Fibroblast of skin of back (primary cell): ENCODE measurements at places on chromosomes 5 and 9.
A peak's percentile ranks its signal among the peaks of the same experiment; 100 is the strongest.

GRCh38 chr5:168908207-168908606 lies 329.0 kb upstream of the PANK3 start:
- peak; percentile 64 for DNase-seq

DNA sequence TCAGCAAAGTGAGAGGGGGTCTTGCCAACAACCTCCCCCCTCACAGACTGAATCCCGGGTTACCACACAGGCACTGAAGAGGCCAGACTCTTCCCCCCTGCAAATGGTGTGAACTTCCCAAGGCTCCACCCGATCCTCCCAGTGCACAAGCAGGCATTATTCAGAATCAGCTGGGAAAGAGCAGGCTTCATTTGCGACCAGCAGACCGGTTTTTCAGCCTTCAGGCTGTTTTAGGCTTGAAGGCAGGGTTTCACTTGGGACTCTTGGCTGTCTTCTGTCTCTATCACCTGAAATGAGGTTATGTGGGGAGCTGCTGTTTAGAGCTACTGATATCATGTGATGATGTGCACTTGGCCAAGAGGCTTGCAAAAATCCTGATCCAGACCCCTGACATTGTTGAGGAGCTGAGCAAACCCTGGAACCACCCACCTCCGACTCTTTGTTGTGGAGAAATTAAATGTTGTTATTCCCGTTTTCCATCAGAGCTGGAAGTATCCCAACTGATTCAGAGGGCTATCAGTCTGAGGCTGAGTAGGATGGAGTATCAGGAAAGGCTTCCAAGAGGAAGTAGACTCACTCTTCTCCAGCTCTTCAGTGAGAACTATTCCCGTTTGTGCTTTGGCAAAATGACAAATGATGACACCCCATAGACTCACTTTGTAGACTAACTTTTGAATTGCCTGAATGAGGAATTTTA lies 63.3 kb upstream of the ZFR start:
- peak; percentile 97 for DNase-seq

DNA sequence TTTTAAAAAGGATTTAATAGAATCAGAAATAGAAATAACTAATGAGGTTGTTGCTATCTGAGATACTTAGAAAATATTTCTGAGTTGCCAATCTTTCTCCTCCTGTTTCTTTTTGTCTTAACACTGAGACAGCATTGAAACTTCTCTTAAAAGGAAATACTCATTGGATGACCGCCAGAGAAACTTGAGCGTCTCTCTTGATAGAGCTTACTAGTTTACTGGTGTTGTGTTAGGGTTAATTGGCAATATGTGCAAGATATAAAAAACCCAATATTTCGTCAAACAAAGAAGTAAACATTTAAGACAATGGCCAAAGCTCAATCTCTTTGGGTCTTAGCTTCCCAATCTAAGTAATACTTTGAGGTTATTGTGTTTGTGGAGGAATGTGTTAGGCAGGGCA lies 176.4 kb upstream of the CHD1 start:
- DNase-seq, result peak; percentile 12

DNA sequence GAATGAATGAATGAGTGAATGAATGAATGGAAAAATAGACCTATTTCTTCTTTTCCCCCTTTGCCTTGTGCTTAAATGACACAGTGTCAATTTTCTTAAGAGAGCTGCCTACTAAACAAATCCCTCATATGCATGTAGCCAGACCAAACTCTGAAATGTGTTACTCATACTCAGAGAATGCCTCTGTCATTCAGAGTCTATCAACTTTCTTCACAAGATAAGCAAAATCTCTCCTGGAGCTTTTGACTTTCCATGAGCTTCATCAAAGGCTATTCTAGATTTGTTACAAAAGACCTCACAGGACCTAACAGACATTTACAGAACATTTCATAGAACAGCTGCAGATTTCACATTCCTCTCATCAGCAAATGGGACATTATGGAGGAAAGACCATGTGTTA lies 275.7 kb upstream of the MSX2 start:
- peak; percentile 33 for DNase-seq

DNA sequence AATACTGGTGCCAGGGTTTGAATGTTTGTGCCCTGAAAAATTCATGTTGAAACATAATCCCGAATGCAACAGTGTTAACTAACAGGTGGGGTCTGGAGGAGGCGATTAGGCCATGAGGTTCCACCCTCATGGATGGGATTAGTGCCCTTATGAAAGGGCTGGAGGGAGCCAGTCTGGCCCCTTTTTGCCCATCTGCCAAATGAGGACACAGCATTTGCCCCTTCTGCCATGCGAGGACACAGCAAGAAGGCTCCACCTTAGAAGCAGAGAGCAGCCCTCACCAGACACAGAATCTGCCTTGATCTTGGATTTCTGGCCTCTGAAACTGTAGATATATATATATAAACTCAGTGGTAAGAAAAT lies 32.6 kb upstream of the RNF130 start:
- no peak for DNase-seq

GRCh38 chr9:113660196-113660595 lies 196.7 kb downstream of the RGS3 start:
- DNase-seq, result no peak

GRCh38 chr9:121772600-121773285 lies 121.3 kb downstream of the DAB2IP start:
- DNase-seq, result no peak

- DNase-seq, result no peak
Measured at GRCh38 chr5:137891849-137892248, 2.6 kb downstream of the PKD2L2 start.

GRCh38 chr5:106154280-106154716 lies 1516.4 kb downstream of the EFNA5 start:
- DNase-seq, result no peak

GRCh38 chr5:144857454-144857853 lies 686.8 kb downstream of the KCTD16 start:
- no peak for DNase-seq

DNA sequence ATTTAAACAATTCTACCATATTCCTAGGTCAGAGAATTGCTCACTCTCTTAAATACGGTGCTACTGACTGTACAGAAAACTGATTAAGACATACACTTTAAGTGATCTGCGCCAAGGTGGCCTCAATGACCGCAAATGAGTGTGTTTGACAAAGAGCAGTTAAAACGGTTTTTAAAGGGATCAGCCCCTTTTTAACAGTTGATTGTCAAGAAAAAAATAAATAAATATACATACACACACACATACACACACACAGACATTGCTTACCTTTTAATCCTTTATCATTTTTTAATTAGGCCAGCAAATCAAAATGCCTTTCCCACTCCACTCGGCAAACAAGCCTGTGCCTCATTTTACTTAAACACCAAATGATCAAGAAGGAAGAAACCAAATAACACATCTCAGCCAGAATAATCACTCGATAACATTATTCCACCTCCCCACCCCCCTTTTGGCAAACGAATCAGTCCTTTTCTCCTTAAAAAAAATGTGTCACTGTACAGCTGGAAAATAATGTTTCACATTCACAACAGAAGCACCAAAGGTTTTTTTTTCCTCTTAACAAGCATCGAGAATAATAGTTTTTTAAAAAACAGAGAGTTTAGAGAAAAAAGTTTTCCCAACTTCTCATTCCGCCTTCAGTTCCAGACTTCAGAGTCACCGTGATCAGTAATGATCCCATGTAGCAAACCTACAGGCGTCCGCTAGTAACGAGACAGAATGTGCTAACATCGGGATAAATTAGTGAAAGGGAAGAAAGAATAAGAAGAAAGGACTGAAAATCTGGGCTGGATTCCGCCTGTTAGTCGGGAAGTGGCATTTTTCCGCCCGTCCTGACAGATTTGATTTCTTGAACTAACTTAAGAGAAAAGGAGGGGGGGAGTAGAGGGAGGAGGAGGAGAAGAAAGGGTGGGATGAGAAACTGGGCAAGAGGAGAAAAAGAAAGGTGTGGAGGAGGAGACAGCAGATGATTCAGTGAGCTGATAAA lies at the start of gene ZNF608:
TSS of gene ZNF608 (minus strand) at position 712 of the 988 bp plus-strand sequence. CDS start 1,650 bp downstream, outside the sequence.
- DNase-seq, result peak; percentile 86

DNA sequence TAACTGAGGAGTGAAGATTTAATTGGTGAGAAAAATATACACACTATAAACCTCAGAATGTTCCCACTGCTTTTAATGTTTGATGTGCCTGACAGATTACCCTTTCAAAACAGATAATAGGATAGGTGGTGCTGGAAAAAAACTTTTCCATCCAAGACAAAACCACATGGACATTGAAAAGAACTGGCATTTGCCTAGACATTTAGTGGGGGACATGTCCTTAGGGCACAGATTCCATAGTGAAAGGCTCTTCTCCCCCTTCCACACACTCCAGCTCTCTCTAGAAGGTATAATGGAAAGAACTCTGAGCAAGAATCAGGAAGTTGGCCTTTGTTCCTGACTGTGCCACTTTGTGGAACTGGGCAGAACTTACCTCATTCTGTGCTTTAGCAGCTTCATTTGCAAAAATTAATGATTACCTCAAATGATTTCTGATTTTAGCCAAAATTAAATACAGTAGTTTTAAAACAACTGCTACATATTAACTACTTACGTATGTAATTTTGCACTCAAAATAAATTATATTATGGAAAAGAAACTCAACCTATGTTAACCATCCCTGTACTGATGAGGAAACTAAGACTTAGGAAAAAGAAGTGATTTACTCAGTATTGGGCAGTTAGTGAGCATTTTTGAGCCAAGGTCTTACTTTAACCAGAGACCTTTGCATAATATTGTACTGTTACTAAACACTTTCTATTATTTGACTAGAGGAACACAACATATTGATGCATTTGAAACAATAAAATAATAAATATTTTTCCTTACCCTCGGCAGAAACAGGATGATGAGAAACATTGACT lies 43.3 kb downstream of the TMC1 start:
- no peak for DNase-seq

GRCh38 chr5:157549283-157549629 lies 26.3 kb downstream of the ADAM19 start:
- DNase-seq, result peak; percentile 82

GRCh38 chr5:145780982-145781381 lies 54.2 kb downstream of the PRELID2 start:
- DNase-seq, result no peak

GRCh38 chr9:108188976-108189375 lies 666.8 kb downstream of the ACTL7B start:
- DNase-seq, result no peak

DNA sequence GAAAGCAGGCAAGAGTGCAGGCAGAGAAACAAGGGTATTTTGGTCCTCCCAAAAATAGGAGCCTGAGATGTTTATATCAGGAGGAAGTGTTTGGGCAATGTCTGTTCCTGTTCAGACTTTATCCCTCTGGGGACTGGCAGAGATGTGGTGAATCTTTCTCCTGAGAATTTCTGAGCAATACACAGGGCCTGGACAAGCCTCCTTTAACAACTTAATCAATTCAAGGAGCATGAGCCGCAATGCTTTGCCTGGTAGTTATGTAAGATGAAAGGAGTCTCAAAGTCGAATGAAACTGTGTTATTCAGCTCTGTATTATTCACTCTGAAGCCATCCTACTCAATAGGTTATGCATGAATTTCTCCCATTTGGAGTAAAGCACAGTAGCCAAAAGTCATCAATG lies 365.6 kb downstream of the MAN2A1 start:
- DNase-seq, result peak; percentile 20

- DNase-seq, result no peak
Measured at GRCh38 chr5:8060235-8060952, 191.4 kb downstream of the MTRR start.

GRCh38 chr5:50711280-50711679 lies 44.8 kb downstream of the PARP8 start:
- no peak for DNase-seq

DNA sequence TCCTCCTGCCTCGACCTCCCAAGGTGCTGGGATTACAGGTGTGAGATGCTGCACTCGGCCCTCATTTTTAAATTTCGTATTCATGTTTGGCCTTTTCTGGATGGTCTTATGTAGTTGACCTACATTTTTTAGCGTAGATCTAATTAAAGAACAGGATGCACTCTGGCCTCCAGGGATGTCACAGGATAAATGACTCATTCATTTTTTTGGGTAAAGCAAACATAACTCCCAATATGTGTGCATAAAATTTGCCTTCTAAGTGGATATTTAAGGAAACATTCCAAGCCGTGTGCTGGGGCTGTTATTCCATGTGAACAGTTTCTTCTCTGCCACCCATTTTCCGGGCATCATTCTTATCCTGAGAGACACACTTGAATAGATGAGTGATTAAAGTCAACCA lies 501.6 kb downstream of the IRX1 start:
- peak; percentile 79 for DNase-seq

DNA sequence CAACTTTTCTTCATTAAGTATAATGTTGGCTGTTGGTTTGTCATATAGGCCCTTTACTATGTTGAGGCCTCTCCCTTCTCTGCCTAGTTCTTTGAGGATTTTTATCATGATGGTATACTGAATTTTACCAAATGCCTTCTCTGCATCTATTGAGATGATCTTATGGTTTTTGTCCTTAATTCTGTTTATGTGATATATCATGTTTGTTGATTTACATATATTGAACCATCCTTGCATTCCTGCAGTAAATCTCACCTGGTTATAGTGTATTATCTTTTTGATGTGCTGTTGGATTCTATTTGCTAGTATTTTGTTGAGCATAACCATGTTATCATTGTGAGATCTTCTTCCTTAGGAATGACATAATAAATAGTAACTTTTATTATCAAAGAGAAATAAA lies 362.9 kb downstream of the CCDC171 start:
- no peak for DNase-seq

DNA sequence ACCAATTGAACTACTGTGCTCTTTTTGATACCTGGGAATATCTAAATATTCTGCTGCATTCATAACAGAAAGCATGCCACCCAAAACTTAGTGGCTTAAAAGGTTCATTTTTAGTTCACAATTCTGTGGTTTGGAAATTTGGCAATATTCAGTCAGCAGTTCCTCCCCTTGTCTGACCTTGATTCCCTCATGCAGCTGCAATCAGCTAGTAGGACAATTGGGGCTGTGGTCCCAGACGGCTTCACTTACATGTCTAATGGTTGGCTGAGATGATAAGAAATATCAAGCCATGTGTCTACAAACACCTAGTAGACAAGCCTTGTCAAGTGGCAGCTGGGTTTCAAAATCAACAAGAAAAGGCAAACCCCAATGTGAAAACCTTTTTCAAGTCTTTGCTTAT lies 51.3 kb downstream of the ANXA1 start:
- DNase-seq, result no peak

GRCh38 chr9:125443367-125443766 lies 181.7 kb downstream of the GAPVD1 start:
- no peak for DNase-seq

GRCh38 chr5:137997726-137998213 lies 35.1 kb downstream of the FAM13B start:
- DNase-seq, result peak; percentile 35

DNA sequence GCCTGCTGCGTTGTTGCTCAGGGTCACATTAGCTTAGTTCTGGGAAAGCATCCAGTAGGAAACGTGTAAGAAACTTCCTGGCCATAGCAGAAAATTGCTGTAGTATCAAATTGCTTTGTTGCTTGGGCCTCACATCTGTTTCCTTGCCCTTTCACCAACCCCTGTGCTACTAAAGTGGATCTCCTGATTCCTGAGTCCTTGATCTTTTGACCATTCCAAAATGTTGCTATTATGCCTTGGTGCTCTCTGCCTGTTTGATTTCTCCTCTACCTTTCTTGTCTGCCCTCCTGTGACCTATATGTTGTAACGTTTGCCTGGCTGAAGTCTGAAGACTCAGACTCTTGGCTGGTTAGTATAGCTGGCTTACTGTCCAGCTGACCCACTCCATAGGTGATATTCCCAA lies 350.5 kb downstream of the ADGRV1 start:
- DNase-seq, result no peak

GRCh38 chr9:113375057-113376023 lies 1.4 kb downstream of the HDHD3 start:
- DNase-seq, result no peak
